ENCODE measurements at places on chromosomes 6 and 20.

DNA sequence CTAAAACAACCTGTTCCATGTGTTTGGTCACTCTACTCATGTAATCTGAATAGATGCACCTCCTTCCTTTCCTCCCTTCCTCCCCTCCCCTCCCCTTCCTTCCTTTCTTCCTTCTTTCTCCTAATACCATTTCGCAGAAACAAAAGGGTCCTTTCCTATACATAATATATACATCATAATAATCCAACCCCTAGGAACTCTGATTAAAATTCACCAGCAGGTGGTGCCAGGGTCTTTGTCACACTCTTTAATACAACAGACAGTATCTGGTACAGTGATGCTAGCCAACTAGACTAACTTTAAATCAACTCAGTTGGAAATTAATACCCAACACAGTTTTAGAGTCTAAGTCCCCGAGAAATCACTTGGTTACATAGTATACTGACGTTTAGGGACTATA is 181.2 kb upstream of the SHLD1 start:
- no peak for DNase-seq

- no peak for DNase-seq
Observed at GRCh38 chr6:89434150-89434499, 1.2 kb downstream of the ANKRD6 start.

DNA sequence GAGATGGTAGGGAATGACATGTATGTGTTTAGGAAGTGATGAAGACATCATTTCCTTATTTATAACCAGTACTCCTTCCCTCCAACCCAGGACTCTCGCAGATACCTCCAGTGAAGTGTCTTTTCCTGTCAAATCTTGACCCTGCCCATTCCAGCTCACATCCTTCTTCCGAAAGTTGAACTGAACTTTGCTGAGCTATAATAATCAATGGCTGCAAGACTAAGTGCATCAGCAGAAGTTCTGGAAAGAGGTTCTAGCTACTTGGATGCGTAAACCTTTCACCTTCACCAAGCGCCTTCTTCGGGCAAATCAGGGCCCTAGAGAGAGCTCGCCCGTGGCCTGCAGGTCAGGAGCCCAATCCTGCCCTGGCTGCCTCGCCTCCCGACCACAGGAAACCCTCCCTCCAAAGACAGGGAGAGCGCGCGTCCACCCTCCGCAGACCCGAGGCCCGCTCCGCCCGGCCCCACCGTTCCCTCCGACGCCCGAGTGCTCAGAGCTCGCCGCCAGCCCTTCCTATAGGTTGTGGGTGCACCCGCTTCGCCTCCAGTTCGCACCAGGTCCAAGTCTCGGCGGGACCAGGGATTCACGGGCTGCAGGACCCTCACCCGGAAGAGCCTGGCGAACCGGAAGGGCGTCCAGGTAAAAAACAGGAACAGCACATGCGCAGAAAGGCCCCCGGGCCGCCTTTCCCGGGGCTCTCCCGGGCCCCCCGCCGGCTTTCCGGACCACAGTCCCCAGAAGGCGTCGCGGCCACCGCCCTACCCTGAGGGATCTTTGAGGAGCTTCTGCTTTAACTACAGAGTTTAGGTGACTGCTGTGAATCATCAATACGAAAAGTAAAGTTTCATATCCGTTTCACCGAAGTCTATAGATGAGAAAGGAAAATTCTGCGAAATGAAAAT is at the start of gene ZNF334:
TSS of gene ZNF334 (minus strand) at position 617 of the 902 bp plus-strand sequence. CDS start 1,457 bp downstream, outside the sequence.
- DNase-seq = peak; percentile 87

GRCh38 chr20:33012327-33013189 is 5.1 kb downstream of the BPIFB2 start:
- DNase-seq = no peak

All from upper lobe of right lung (tissue), 1 donor.